Ascending aorta (tissue), 2 donors: ENCODE measurements at places on chromosomes 6 and 20.

DNA sequence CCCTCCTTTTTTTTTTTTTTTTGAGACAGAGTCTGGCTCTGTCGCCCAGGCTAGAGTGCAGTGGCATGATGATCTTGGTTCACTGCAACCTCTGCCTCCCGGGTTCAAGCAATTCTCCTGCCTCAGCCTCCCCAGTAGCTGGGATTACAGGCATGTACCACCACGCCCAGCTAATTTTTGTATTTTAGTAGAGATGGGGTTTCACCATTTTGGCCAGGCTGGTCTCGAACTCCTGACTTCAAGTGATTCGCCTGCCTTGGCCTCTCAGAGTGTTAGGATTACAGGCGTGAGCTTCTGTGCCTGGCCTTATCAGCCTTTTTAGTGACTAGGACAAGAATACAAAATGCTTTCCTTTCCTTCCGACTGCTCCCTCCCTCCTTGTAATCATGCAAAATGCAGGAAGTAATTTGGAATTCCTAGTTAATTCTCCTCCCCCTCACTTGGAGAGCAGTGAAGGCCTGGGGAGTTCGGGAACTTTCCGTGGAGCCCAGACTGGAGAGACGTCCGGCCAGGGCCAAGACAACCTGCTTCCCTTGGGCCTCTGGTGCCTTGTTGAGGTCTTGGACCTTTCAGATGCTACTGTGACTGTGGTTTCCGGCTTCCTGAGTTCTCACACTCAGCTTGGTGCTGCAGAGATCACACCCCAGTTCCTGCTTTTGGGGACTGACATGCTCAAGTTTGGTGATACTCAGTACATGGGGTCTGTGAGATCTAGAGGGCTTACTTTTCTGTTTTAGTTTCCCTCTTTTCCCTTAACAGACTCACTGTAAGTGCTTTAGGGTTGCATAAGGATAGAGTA, 3.9 kb upstream of the PHF20 start:
- DNase-seq: peak; percentile 82

DNA sequence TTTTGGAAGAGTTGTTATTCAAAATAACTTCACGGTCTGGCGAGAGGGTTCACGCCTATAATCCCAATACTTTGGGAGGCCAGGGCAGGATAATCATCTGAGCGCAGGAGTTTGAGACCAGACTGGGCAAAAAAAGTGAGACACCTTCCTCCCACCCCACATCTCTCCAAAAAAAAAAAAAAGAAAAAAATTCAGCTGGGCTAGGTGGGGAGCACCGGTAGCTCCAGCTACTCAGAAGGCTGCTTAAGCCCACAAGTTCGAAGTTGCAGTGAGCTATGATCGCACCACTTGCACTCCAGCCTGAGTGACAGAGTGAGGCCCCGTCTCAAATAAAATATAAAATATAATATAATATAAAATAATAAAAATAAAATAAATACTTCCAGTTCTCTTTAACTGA, 10.4 kb downstream of the OR2B2 start:
- no peak for DNase-seq

DNA sequence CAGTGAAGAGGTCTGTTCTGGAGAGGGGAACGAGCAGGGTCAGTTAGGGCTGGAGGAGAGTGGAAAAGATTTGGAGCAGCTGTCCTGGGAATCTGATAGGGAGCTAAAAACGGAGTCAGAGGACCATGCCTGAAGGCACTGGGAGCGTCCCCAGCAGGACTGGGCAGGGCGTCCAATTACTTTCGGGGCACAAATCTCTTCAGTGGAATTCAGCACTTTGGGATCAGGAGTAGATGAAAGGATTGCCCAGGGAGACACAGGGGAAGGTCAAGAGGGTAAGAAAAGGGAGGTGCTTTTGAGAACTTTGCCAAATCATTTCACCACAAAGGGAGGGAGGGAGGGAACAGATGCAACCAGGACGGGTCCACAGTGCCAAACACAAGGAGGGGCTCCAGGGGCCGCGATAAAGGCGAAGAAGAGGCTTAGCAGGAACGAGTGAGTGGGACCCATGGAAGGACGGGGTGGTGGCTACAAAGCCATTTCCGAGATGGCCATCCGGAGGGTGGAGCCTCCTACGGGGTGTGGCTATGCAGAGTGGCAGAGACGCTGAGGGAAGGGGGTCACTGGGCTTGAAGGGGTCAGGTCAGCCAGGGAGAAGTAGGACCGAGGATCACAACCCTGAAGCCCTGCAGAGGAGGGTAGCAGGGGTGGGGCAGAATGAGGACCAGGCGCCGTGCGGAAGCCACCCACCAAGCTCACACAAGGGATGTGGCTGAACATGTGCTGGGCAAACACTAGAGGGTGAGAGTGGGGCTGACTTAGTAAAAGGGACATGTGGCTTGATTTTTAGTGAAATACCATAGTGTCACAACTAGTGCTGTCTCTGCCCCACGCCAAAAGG, 180.0 kb upstream of the RREB1 start:
- DNase-seq: no peak

DNA sequence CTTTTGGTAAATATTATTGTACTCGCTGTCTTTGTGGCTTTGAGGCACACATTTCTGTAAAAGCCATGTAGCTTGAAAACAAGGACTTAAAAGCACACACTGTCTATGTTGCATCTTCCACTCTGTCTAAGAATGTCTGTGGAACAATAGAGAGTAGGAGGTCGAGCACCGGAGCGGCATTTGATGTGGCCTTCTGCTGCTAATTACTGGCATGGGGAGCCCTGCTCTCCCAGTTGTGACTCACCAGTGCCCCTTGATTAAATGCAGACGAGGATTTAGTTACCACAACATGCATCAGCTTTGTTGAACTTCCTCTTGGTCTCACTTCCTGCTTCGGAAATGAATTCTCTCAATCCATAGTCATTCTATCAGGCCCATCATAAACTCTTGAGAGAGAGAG, 680.7 kb upstream of the SLC35B3 start:
- no peak for DNase-seq
